ENCODE measurements at places on chromosomes 6 and 20.

DNA sequence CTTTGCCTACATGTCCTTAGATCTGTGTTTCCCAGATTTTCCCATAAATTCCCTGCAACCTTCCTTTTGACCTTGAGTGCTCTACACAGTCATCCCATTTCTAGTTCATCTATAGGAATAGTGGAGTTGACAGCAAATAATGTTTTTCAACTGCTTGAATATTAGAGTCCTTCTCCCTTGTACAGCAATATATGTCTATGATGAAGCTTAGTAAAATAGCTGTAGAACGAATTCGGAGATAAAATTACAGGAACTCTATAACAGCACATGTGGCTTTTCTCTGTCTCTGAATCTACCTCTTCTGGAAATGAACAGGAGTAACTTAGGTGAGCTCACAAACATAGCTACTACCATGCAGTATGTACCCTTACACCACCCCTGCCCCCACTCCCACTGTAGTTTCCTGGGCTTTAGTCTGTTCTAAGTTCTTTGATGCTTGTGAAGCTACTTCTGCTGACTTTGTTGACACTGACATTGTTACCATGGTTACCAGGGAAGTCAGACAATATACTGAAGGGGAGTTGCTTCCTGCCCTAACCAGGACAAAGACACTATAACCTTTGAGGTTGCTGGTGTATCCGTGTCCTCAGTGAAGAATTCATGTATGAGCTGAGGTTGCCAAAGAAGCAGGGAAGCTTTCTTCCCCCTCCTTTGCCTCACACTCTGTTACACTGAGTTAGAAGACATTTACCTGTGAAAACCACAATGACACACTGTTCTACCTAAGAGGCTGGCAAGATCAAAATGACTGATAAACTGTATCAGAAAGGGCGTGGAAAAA lies 35.8 kb upstream of the SHLD1 start:
- DNase-seq, result no peak

- DNase-seq, result no peak
These were observed 98.8 kb downstream of the DTD1 start for GRCh38 chr20:18686696-18687095.

DNA sequence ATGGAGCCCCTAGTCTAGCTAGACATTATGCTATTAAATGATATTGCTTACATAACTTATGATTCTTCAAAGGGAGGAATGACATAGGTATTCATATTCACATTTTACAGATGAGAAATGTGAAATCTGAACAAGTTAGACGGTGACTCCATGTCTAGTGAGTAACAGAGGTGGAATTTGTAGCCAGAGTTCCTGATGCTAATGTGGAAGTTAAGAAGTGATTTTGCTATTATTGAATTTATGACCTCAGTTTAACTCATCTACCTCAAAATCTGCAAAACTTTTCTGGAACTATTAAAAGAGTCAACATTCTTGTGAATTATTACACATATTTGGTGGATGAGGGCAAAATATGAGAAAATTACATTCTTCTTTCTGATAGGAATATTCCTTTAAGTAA lies 347.6 kb upstream of the MMS22L start:
- no peak for DNase-seq

- DNase-seq, result no peak
These were observed 81.8 kb upstream of the KCNK16 start for GRCh38 chr6:39404312-39404711.

DNA sequence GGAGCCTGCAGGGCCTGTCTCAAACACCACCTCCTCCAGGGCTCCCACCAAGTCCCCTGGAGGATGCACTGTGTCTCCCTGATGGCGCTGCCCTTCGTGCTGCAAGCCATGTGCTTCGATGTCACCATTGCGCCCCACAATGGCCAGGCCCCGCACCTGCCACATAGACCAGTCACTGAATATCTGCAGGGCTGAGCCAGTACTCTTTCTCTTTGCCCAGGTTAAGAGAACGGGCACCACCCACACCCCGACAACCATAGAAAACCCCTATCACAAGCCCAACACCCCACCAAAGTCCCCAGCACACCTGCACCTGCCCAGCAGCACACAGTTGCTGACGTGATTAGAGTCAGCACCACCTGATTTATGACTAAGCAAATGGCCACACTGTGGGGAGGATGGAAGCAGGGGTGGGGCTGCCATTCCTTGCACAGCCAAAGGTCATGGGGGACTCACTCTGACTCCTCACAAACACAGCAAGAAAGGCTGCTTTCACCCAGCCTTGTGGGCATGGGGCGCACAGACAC lies 104.3 kb downstream of the SLC23A2 start:
- no peak for DNase-seq

- DNase-seq, result peak; percentile 21
These were observed 170.6 kb upstream of the AGPAT4 start for GRCh38 chr6:161444464-161444863.

GRCh38 chr20:51127713-51128112 lies 104.8 kb upstream of the KCNG1 start:
- no peak for DNase-seq

DNA sequence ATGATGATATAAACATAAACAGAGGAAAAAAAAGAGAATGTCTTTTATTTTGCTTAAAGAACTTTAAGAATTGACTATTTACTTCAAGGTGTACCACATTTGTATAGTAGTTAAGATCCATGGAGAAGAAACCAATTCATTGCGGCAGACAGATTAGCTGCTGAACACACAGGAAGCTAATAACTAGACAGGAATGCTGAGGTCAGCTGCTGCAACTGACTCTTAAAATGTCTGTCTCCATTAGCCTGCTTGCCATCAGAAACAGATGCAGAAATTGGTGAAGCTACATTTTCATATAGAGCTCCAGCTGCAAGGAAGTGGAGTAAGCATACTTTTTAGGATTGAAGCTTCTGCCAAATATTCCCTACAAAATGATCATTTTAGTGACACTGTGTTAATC lies 939.5 kb downstream of the EPHA7 start:
- no peak for DNase-seq

GRCh38 chr6:138346302-138347195 lies 31.2 kb upstream of the SMIM28 start:
- DNase-seq, result no peak

GRCh38 chr6:166393535-166393823 lies 10.7 kb upstream of the MPC1 start:
- no peak for DNase-seq
